ENCODE measurements at places on chromosomes 12 and 14.

DNA sequence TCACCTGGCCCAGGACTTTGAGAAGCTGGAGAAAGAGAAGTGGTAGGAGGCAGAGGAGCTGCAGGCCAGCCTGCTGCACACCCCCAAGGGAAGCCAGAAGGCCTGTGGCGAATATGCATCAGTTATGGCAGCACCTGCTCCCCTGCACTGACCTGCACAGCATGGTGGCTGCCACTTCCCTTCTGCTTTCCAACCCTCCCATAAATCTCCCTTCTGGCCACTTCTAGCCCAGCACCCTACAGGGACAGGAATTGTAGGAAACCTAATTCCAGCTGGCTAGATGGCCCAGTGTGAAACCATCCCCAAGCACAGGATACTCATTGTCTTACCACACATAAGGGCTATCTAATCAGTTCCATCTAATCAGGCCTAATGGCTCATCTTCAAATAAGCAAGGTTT, 136.3 kb downstream of the TBX3 start:
- peak; percentile 17 for DNase-seq

GRCh38 chr12:6604259-6605029, 2.7 kb downstream of the CHD4 start:
- DNase-seq = no peak

DNA sequence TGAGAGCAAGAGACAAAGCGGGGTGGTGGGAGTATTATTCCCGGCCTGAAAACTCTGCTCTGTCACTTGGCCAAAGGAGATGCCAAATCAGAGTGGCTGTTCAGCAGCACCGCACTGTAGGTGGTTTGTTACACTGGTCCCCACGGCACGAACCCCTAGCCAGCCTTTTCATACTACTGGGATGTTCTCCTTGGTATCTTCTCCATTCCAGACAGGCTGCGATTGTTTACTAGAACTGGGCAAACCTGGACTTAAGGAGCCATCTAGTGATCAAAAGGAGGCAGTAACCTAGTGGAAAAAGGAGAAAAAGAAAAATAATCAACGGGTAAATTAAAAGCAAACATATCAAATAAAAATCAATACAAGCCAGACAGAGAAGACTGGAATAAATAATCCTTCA, 58.9 kb upstream of the TMTC2 start:
- DNase-seq = no peak

GRCh38 chr14:68978172-68978911, 760 bp downstream of the ACTN1 start:
- DNase-seq = peak; percentile 86

DNA sequence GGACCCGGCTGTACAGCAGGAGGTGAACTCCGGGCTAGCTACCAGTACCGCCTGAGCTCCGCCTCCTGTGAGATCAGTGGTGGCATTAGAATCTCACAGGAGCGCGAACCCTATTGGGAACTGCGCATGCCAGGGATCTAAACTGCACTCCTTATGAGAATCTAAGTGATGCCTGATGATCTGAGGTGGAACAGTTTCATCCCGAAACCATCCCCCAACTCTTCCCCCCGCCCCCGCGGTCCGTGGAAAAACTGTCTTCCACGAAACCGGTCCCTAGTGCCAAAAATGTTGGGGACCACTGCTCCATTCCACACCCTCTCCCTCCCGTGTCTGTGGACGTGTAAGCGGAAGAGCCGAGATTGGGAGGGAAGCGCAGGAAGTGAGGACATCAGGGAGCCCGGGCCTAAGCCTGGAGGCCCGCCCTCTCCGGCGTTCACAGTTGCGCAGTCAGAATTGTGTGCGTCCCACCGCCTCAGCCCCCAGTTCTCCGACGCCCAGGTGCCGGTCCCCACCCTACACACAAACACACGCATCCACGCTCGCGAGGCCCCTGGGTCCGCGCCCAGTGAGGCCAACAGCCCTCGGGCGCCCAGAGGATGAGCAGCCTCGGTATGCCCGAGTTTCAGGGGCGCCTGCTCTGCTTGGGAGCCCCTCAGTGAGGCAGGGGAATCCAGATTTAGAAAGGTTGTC, 1.8 kb upstream of the RNASE4 start:
- peak; percentile 74 for DNase-seq

DNA sequence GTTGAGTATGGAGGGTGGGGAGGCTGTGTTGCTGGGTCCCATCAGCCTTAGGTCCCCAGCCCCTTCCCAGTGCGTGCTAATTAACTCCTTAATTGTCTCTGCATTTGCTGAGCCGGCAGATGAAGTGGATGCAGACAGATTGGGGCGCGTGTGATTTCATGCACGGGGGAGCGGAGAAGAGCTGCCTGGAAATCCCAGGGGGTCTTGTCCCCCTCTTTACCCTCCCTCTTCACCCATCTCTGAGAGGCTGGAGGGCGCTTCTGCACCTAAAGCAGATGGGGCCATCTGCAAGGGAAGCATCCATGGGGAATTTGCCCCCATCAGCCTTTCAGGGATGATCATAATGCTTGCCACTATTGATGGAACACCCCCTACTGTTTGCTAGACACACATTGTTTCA, 4.4 kb upstream of the ASIC1 start:
- no peak for DNase-seq

DNA sequence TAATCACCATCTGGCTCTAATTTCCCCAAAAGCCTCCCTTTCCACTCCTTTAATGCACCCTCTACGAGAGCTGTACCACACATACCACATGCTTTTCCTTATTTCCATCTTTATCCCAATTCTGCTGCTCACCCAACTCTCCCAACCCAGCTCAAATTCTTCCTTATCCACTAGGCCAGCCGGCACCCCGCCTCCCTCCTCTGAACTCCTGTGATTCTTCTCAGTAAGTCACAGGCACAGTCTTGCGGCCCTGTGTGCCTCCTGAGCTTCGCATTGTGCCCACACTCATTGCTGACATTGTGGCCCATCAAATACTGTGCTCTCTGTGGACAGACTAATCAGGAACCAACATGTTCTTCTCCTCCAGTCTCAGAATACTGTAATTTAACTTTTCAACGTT, 45.4 kb downstream of the APPL2 start:
- no peak for DNase-seq

- no peak for DNase-seq
Measured at GRCh38 chr12:124131659-124132058, 158.6 kb downstream of the ZNF664 start.

GRCh38 chr12:122871851-122872780, 23.8 kb downstream of the VPS37B start:
- DNase-seq = no peak

DNA sequence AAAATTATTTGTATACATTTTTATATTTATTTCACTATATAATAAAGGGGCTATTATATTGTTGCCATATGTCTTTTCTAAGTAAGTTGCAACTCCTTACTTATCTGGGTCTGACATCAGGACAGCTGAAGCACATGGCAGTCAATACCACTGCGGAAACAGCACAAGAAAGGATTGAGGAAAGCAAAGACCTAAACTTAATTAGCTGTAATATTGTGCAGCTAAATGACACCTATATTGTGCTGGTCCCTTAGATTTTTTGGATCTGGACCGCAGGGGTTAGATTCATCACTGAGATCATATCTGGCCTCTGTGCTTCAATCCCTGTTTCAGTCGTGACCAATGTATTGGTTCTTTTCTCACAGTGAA, 359.6 kb upstream of the DIO2 start:
- DNase-seq = no peak

- peak; percentile 41 for DNase-seq
Measured at GRCh38 chr14:65222440-65222858, 120.1 kb upstream of the MAX start.

GRCh38 chr12:27965966-27966365, 6.6 kb downstream of the PTHLH start:
- no peak for DNase-seq

- DNase-seq = no peak
Measured at GRCh38 chr14:58243790-58244555, 670 bp upstream of the PSMA3 start.

GRCh38 chr12:22545255-22545654, 913 bp upstream of the C2CD5 start:
- DNase-seq = no peak

DNA sequence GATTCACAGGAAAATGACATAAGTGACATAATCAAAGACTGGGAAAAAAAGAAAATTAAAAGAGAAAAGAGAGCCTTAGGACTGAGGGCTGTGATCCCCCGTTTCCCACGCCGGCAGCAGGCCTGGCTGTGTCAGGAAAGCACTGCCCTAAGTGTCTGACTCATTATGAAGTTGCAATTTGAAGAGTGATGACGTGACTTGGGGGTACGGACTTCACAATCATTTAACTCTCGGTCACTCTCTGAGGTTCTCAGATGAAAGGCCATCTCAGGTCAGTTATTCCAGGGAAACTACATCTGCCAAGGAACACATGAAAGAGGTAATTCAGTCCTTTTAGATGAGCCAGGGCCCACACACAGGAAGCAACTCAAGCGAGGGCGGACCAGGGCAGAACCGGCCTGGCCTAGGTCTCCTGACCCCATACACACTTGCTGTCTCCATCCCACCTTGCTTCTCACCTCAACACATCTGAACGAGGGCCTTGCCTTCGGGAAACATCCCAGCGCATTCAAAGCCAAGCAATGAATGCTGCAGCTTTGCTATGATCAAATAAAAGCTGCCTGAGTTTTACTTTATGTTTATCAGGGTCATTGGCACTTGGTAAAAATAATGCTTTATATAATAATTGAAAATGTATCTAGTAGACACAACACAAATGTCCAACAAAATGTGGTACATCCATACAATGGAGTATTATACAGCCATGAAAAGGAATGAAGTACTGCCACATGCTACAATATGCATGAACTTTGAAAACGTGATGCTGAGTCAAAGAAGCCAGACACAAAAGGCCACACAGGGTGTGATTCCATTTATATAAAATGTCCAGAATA, 2.7 kb downstream of the SSH1 start:
- DNase-seq = no peak

- no peak for DNase-seq
Measured at GRCh38 chr14:89469210-89470198, 52.5 kb upstream of the FOXN3 start.

GRCh38 chr12:25083211-25083610, 111.7 kb downstream of the DNAI7 start:
- no peak for DNase-seq

DNA sequence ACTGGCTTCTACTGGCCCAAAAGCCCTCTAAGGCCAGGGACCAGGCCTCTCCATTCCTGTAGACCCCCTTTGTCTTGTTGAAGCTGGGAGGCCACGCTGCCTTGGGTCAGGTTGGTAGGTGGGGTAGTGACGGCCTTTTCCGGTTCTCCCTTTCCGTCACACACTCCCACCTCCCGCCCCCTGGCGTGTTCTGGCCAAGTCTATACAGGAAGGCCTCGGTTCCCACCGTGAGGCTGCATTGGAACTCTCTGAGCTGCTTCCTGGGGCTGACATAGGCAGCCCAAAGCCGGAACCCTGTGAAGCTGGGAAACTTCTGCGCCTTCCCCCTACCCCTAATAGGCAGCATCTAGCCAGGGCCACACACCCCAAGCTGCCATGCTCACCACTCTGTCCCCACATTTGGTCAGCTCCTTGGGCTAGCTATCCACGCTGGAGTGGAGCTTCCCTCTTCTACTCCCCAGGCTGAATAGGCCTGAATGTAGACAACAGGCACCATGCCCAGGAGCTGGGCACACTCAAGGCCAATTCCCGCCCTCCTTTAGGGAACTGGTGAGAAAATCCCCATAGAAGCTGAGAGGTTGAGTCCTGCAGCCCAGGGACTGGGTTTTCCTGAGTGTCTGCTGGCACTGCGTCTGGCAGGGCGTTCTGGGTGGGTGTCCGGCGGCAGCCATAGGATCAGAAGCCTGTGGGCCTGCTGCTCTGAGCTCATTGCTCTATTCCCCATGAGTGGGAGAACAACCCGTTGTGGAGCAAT, 35.7 kb downstream of the RIN3 start:
- DNase-seq = no peak

DNA sequence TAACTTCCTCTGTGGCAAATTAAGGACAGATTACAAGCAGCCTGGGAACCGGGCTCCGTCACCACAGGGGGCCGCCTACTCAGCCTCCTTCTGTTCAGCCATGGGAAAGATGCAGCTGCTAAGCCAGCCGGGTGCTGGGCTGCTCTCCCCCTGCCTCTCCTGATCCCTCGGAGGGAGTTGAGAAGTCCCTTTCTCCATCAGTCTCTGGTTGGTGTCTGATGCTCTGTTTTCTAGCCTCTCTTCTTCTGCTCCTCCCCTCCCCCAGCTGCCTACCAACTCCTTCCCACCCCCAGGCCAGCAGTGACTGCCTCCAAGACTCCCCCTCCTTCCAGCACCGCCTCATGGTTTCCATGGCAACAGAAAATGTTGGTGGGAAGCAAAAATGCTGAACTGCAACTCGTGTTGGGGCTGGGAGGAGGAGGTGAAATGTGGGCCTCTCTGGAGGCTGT, 486.7 kb downstream of the APAF1 start:
- peak; percentile 54 for DNase-seq

DNA sequence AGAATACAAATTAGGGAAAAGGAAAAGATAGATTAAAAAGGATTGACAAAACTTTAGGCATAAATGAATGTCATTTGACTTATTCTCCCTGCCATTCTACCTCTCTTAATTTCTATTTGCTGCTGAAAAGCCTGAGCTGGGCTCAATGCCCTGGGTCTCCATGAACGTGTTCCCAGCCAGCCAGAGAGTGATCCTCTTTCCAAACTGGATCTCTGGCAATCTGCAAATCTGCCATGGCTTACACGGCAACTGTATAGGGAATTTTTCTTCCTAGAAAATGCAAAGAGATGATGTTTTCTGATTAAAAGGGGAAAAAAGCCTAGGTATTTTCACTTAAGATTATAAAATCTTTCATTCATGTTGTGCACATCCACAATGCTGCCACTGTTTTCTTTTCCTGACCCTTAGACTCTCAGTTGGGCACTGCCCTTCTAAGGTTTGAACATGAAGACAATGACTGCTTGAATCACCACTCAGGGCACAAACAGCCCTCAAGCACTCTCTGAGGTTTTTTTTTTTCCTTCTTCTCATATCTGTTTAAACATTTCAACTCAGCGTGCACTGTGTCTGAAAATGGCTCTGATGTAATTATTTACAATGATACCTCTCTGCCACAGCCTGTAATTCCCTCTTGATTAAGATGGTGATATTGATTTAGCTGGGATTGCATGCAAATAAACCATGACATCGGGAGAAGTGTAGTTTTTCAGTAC, 60.3 kb downstream of the DACT1 start:
- no peak for DNase-seq

GRCh38 chr14:103521951-103522563, 573 bp downstream of the CKB start:
- DNase-seq = peak; percentile 60

GRCh38 chr12:127899971-127900370, 367.0 kb upstream of the TMEM132C start:
- DNase-seq = peak; percentile 2

- DNase-seq = no peak
Measured at GRCh38 chr12:109637348-109637747, 63.8 kb downstream of the MVK start.

- no peak for DNase-seq
Measured at GRCh38 chr12:67928621-67929383, 60.4 kb upstream of the IFNG-AS1 start.

- no peak for DNase-seq
Measured at GRCh38 chr12:122969676-122970075, 3.4 kb upstream of the ABCB9 start.

DNA sequence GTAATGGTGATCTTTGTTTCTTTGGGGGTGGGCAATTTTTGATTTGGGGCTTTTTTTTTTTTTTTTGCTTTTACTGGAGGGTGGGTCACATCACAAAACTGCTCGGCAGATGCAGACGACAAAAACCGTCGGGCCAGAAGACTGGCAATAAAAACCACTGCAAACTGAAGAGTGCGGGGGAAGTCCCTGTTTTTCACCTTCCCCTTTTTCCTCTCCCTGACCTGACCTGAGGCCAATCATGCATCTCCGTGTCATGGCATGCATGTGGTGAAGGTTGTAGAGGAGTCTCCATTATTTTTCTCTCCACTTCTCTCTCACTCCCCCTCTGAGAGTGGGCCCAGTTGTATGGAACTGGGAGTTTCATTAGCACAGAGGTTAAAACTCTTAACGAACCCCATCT, 57.5 kb downstream of the AP5M1 start:
- DNase-seq = no peak
